ENCODE measurements at places on chromosomes 16 and 17.
A peak's percentile ranks its signal among the peaks of the same experiment; 100 is the strongest.

DNA sequence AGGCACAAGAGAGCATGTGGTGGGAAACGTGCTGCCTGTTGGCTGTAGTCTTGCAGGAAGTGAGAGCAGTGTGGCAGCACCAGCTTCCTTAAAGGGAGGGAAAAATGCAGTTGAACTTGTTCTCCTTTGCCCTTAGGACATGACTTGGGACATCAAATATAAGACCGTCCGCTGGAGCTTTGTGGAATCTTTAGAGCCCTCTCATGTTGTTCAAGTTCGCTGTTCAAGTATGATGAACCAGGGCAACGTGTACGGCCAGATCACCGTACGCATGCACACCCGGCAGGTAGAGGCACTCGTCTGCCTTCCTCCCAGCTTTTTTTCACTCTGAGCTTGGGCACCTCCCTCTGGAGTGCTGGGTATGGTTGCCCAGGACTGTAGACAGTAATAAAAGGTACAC, 23.3 kb downstream of the GPR179 start:
- DNase-seq, result no peak

DNA sequence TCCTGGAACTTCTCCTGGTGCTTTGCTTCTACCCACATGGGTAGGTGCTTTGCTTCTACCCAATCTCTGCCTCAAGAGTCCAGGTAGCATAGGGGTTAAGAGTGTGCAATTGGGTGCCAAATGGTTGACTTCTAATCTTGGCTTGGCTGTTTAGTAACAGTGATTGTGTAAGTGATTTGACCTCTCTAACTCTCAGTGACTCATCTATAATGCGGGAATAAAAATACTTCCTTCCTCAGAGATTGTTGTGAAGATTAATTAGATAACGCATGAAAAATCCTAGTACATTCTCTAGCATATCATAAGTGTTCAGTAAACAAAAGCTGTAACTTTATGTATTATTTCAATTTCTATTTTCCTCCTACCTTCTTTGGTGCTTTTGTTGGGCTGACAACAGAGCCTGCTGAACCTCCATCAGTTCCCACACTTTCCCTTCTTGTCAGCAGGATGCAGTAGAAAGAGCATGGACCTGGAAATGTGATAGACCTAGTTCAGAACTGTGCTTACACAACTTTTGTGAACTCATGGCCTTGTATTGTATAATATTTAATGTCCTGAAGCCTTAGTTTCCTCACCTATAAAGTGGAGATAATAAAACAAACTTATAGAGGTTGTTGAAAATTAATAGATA, 72.9 kb upstream of the SMIM36 start:
- no peak for DNase-seq

DNA sequence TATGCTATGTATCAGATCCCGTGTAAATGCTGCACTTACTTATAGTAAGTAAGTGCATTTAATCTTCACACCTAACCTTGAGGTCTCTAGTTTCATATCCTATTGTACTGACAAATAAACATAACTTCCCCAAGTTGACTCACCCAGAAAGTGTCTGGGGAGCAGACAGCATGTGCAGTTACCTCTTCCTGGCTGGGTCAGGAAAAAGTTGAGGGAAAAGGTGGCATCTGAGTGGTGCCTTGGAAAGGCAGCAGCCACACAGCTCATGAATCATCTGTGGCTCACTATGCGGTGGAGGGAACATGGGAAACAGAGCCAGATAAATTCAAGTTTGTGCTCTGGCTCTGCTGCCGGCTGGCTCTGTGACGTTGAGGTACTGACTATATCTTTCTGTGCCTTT, 382.0 kb upstream of the DYNLRB2 start:
- no peak for DNase-seq

GRCh38 chr16:5071681-5072333, at the start of gene ALG1:
ALG1 (plus strand) TSS chr16:5071843; CDS start chr16:5071850, 7 bp downstream.
- DNase-seq, result peak; percentile 82

- no peak for DNase-seq
These were observed 6.7 kb upstream of the BEAN1 start for GRCh38 chr16:66420396-66420795.

GRCh38 chr17:77382966-77383612, 242.3 kb downstream of the SEC14L1 start:
- peak; percentile 41 for DNase-seq

DNA sequence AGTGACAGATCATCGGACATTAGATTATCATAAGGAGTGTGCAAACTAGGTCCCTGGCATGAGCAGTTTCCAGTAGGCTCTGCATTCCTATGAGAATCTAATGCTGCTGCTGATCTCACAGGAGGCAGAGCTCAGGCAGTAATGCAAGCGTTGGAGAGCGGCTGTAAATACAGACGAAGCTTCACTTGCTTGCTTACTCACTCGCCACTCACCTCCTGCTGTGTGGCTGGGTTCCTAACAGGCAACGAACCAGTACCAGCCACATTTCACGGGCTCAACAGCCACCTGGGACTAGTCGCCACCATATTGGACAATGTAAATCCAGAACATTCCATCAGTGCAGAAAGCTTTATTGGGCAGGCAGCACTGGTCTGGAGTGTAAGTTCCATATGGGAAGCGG, 7.7 kb downstream of the JPH3 start:
- no peak for DNase-seq

- no peak for DNase-seq
These were observed 2.3 kb downstream of the TPSG1 start for GRCh38 chr16:1222553-1223354.

DNA sequence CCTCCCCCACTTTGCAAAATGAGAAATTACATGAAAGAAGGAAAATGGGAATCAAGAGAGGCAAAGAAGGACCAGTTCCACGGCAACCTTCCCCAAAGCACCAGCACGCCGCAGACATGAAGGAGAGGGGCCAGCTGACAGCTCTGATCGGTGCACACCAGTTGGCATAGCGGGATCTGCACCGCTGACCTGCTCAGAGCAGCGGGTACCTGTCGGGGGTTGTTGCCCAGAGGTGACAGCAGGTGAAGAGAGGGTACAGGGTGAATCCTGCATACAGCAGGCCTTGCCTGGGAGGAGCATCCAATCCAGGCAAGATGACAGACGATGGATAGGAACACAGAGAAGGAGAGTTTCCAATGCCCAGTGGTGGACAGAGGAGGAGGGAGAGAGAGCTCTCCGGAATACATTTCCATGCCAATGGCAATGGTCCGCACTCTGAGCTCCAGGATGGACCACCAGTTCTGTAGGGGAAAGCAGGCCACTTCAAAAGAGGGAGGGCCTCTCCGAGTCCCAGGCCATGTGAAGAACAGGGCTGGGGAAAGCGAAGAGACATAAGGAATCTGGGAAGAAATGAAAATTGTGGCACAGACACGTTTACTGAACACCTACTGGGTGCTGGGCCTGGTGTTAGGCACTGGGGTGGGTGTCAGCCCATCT, 24.0 kb downstream of the CEP295NL start:
- peak; percentile 19 for DNase-seq

- DNase-seq, result no peak
These were observed 361.0 kb downstream of the WWOX start for GRCh38 chr16:78460428-78460827.

DNA sequence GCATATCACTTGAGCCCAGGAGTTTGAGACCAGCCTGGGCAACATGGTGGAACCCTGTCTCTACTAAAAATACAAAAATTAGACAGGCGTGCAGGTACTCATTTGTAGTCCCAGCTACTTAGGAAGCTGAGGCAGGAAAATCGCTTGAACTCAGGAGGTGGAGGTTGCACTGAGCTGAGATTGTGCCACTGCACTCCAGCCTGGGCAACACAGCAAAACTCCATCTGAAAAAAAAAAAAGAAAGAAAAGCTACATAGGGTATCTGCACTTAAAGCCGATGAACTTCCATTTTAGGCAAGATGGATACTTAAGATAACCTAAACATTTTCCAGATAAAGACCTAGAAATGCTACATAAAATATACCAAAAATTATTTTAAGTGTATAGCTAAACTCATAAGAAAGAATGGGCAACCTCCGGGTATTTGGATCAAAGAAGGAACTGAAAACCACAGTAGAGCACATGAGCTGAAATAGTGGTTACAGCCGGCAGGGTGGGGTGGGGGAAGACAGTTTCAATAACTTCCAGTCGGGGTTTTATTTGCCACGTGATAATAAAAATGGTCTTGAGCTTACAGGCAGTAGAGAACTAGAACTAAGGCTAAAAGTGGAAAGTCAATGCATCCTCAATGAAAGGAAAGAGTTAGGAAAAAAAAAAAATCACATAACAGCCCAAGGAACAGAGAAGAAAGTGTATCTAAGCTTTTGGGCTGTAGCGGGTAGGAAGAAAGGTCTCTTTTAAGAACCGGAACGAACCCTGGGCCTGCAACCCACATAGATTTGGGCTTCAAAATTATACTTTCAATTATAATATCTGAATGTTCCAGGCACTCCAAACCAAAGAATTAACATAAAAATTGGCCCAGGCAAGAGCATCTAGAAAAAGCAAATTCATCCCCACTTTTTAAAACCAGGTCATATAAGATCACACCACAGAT, 53.1 kb downstream of the CFDP1 start:
- DNase-seq, result no peak

GRCh38 chr17:81515530-81516041, 3.0 kb upstream of the ACTG1 start:
- no peak for DNase-seq

DNA sequence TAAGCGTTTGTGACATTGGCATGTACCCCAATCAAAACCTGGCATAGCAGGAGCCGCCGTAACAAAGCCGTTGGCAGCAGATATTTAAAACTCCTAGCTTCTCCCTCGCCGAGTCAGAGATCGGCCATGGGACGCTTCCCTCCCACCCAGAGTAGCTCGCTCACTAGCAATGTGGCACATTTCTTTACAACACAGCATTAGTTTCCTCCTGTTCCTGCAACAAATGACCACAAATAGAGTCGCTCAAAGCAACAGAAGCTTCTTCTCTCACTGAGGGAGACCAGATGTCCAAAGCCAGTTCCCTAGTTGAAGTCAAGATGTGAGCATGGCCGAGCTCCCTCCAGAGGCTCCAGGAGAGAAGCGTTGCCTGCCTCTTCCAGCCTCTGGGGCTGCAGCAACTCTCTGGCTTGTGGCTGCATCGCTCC, 106.7 kb downstream of the RBFOX3 start:
- DNase-seq, result no peak

Measured in NCI-H2171 treated with DMSO at 0.1 percent for 48 hours (cell line).